ENCODE measurements at places on chromosomes 2 and 18.

- no peak for DNase-seq
These were observed 111.5 kb upstream of the SULT1C3 start for GRCh38 chr2:108128249-108128648.

DNA sequence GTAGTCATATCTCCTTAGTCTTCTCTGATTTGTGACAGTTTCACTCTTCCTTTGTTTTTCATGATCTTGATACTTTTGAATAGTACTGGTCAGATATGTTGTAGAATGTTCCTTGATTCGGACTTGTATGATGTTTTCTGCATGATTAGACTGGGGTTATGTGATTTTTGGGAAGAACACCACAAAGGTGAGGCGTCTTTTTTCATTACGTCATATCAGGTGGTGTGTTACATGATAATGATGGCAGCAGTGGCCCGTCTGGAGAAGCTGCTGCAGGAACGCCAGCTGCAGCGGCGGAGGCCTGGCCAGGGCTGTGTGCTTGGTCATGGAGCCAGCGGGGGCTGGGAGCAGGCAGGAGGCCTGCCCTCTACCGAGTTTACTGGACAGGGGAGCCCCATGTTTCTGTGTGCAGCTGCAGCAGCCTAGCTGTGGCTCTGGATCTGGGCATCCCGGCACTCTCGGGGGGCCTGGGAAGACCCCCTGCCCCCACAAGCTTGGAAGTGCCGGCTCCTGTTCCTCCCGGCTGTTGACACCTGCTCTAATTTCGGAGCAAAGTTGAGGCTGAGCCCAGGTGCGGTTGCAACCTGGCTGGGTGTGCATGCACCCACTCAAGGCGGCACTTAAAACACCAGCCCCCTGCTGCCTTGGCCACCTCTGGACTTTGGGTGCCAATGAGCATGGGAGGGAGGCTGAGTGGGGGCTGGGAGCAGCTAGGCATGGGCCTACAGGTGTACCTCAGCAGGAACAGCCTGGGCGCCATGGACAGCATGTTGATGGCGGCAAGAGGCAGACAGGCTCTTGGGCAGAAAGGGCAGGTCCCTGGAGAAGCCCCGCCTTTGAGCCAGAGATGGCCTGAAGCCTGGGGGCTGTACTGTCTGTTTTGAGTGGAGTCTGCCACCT lies 26.1 kb downstream of the SLC4A10 start:
- DNase-seq = no peak

DNA sequence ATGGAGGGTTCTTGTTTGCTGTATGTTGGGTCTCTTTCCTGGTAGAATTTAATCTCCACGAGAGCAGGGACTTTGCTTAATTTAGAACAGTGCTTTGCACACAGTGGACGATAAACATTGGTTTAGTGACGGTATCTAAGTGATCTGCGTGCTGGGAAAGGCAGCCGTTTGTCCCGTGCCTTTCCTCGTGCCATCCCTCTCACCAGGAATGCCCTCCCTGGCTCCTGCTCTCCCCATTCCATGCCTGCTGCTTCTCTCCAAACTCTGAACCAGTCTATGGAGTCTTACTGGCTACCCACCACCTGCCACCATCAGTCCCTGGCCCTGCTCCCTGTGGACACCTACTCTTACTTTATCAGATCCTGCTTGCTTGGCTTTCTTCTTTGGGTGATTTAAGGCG lies 27.3 kb upstream of the TNP1 start:
- DNase-seq = no peak

DNA sequence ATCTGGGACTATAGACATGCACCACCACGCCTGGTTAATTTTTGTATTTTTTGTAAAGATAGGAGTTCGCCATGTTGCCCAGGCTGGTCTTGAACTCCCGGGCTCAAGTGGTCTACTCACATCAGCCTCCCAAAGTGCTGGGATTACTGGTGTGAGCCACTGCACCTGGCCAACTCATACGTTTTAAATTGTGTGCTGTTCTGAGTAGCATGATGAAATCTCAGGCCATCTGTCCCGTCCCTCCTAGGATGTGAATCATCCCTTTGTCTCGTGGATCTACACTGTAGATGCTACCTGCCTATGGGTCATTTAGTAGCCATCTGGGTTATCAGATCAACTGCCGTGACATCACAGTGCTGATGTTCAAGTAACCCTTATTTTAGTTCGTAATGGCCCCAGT lies 38.5 kb upstream of the RMP24 start:
- DNase-seq = no peak

DNA sequence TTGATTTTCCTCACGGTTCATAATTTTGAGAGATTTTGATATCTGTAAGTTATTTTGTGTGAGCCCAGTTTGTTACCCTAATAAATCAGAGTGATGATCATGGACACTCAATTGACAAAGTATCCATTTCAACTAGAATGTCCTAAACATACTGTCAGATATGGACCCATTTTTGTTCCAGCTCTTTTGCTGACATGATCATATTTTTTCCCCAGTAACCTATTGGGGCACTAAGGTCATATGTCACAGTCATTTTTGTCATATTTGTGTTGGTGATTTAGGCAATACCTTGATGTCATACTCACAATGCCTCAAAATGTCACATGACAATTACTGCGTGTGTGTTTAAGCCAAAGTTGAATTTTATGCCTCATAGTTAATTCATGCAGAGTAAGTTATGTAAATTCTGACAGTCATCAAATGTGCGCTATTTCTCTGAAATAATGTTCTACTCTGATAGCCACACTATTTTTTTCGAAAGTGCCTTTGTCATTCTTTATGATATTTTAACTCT lies 218.7 kb downstream of the ARHGAP15 start:
- no peak for DNase-seq

GRCh38 chr2:29225814-29226213 lies 110.6 kb downstream of the CLIP4 start:
- no peak for DNase-seq

GRCh38 chr2:237568121-237568660 lies 1.8 kb downstream of the PRLH start:
- no peak for DNase-seq
